Foreskin keratinocyte (primary cell): ENCODE measurements at places on chromosomes 3 and 15.

- DNase-seq, result no peak
Measured at GRCh38 chr3:177594096-177594495, 396.8 kb upstream of the TBL1XR1 start.

DNA sequence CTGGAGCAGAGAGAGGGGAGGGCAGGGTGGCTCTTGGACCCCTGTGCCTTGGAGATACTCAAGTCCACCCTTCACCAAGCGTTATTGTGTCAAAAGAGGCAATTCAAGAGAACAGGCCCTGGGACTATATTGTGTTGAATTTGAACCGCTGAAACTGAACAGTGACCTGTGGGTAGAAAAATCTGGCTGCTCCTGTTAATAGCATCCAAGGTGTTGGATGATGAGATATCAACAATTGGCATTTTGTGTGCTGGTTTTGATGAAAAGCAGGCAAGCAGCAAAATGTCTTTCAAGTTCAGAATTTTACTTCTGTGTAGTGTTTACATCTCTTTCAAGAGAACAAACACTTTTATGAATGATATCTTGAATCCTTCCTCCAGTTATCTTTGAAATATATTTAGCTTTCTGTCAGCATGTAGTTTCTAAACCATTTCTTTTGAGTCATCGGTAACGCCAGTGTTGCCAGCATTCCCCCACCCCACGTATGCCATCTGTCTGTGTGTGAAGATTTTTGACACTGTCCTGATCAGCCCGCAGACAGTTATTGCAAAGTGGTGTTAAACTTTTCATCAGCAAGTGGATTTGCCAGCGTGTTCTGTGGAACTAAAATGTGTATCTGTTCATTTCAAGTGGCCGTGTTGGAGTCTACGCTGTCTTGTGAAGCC, 34.8 kb downstream of the PDHB start:
- no peak for DNase-seq

GRCh38 chr3:149970716-149971402, at the start of gene PFN2:
Gene PFN2 (minus strand): TSS chr3:149970895. CDS start chr3:149970856, 39 bp downstream.
- DNase-seq, result peak; percentile 48

DNA sequence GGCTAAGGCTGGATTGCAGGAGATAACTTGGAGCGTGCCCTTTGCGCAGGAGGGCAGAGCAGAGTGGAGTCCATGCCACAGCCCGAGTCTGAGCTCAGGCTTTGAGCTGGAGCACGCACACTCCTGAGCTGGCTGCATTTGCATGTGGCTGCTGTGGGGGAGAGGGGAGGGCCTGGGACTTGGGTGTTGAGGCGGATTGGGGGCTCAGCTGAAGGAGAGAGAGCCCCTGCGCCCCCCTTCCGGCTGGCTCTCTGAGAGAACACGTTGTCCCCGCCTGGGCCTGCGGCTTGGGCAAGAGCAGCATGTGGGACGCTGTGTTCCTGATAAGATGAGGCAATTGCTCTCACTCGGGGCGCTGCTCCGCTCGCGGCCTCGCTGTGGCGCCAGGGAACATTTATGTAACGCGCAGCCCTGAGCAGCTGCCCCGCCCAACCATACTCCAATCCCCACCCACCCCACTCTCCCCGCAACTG, 39.1 kb downstream of the KLF13 start:
- no peak for DNase-seq

GRCh38 chr3:151976211-151977050, 103.0 kb downstream of the SUCNR1 start:
- peak; percentile 94 for DNase-seq

GRCh38 chr3:4533489-4534443, 40.6 kb downstream of the ITPR1 start:
- no peak for DNase-seq

GRCh38 chr15:52529341-52529924, 753 bp upstream of the MYO5A start:
- no peak for DNase-seq
